Pancreas (tissue), 10 donors: ENCODE measurements at places on chromosomes 1 and 21. TPM values are rescaled to one million over a fixed set of nuclear protein-coding genes. Genes with fewer than 3 reads are reported as not detected.

- DNase-seq = no peak
Measured at GRCh38 chr21:35861661-35862060, 198.7 kb downstream of the SETD4 start.

TDRD5 gene
- 0.06 TPM for total RNA-seq

NFIA gene
- total RNA-seq = 29.9 TPM

HRNR gene
- not detected for total RNA-seq

GRCh38 chr1:21069549-21069948, 107.1 kb downstream of the EIF4G3 start:
- no peak for DNase-seq

DNA sequence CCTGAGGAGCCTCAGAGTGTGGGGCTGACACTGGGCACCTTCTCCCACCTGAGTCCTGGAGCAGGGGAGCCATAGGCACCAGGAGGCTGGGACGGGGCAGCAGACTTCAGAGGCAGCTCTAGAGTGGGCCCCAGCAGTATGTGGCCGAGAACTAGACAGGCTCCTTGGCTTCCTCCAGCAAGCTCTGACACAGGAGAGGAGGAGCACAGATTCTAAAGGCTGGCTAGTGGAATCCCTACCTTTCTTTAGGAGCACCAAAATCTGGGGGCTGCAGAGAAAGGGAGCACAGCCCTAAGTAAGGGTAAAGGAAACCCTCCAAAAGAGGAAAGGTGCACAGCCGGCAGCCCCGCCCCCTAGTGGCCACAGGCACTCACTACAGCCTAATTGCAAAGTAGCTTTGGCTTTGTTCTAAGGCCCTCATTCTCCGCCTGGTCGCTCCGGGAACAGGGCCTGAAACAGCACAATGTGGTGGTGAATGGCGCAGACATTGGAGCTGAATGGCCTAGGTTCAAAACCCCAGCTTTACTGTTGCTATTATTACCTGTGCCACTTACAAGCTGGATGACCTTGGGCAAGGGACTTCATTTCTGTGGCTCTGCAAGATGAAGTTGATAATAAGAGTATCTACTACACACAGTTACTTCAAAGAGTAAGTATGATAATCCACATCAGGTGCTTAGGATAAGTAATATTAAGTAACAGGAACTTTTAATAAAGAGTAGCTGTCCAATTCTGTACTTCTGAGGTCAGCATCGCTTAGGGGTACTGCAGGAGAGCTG, 8.8 kb upstream of the GUCA2A start:
- DNase-seq = peak; percentile 40

FGR gene
- total RNA-seq = 2.0 TPM

DNA sequence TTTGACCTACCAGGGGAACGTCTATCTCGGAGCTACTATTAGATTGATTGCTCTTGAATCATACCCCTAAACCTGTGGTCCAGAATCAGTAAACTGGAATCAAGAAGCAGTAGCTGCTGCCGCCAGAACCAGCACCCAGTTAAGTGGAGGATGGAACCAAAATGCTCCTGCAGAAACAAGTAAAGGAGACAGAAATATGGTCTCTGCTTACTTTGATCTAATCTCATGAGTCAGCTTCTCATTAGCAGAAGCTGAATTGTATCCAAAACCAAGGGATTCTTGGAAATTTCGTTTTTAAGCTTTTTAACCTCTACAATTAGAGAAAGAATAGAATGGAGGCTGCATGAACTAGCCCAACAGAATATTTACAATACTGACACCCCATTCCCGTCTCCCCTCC, 42.6 kb upstream of the PIGV start:
- no peak for DNase-seq

MXRA8 gene
- total RNA-seq = 12.0 TPM

FCRL5 gene
- not detected for total RNA-seq

- DNase-seq = no peak
Measured at GRCh38 chr1:179142889-179143299, 61.0 kb downstream of the TOR3A start.

DNA sequence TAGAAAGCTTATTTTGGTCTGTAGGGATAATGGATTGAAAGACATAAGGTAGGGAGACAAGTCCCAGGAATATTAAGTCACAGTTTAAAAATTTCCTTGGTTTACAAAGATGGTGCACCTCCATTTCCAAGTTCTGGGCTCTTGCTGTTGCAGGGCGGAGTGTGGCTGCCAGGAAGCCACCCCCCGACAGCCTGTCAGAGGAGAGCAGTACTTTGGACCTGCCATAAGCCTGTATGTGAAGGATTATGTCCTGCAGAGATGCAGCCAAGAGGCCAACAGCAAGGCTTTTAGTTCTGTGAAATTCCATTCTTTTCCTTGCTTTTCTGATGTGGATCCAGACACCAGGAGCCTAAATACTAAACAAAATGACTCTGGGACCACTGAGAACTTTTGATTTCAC, 31.9 kb upstream of the GTF2B start:
- DNase-seq = no peak

LPAR3 gene
- 12.6 TPM for total RNA-seq

EXTL1 gene
- total RNA-seq = 0.22 TPM

GRCh38 chr1:51002516-51002915, 32.5 kb downstream of the CDKN2C start:
- DNase-seq = no peak

- no peak for DNase-seq
Measured at GRCh38 chr1:222084996-222085395, 343.1 kb upstream of the DUSP10 start.

DNA sequence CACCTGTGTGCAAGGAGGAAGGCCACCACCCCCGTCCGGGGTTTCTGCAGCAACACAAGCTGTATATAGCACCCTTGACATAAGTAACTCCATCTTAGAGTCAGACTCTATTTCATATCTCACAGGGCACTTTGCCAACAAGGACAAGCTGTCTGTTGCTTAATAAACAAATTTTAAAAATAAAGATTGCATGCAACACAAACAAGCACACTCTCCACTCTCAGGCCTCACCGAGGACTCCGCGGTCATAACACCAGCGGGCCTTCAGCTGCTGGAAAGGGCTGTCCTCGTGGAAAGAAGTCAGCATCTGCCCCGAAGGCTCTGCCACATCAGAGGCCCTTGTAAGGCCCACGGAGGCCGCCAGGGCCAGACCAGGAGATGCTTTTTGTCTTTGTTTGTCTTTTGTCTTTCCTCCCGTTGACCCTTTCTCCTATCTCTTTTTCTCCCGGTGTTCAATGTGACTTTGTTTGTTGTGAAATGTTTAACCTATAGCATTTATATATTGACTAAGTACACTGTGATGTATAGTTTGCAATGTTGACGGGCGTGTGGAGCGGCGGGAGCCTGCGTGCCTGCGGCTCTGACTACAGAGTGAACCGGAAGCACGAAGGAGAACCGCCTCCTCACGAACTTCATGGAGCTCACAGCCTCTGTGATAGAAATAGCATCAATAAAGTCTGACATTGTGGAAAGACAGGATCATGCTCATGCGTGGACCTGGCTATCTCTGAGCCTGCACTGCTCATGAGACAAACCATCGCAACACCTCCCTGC, 24.1 kb downstream of the MEGF6 start:
- no peak for DNase-seq

DNA sequence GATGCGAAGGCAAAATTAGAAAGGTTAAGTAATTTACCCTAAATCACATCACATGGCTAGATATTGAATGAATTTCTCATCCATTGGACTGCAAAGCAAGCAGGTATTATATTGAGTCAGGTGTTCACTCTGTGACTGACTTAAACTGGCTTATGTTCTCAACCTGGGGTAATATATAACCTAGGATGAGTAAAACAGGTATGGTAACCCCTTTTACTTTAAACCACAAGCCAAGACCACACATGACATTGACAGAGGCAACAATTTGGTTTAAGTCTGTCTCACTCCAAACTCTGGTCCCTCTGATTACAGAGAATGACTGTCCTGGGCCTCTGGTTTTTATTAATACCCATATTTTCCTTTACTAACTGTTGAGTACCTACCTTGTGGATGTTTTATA, 33.3 kb downstream of the MAEL start:
- no peak for DNase-seq

PDC gene
- total RNA-seq = not detected

DNA sequence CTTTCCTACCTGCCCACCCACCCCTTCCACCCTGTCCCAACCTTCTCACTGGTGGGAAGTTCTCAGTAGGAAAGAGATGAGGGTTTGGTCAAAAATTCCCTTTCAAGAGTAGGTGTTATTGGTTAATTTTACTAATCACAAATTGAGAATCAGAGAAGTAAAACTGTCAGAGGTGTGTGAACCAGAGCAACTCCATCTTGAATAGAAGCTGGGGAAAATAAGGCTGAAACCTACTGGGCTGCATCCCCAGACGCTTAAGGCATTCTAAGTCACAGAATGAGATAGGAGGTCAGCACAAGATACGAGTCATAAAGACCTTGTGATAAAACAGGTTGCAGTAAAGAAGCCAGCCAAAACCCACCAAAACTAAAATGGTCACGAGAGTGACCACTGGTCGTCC, 11.5 kb downstream of the PLA2G2D start:
- no peak for DNase-seq

HJV gene
- total RNA-seq = not detected
